ENCODE measurements at places on chromosomes 2 and 18. TPM values are rescaled to one million over a fixed set of nuclear protein-coding genes. Genes with fewer than 3 reads are reported as not detected.

DNA sequence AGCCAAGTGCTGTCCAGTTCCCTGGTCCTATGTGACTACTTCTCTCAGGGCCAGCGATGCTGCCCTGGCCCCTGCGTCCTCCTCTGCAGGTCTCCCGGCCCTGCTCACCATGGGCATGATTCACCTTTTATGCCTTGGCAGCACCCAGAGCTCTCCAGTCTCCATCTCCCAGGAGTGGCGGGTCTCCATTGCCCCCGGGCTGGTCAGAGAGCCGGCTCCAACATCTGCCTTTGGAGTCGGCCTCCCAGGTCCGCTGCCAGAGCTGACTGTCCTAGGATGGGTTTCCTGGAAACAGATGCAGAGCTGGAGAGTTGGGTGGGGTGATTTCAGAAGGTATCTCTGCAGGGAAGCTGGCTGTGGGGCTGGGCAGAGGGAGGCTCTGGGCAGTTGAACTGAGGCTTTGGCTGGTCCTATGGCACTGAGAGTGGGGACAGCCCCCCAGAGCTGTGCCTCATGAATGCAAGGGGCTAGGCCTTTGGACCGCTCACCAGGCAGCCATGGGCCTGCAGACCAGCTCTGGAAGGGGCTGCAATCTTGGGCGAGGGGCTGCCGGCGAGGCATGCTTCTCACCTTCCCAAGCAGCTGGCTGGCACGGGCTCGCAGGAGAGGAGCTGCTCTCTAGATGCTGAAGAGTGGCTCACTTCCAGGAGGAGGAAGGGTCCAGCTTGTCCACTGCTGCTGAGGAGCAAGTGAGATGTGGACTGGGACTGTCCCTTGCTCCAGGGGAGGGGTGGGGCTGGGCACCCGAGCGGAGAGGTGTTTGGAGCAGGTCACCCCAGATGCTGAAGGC, 59.8 kb upstream of the HS6ST1 start:
- DNase-seq: no peak

GRCh38 chr18:24964216-24964615, 387.8 kb downstream of the ZNF521 start:
- no peak for DNase-seq

The MEX3C gene
- 7.1 TPM for polyA plus RNA-seq

GRCh38 chr18:53056064-53056463, 716.1 kb downstream of the DCC start:
- DNase-seq: no peak

- DNase-seq: no peak
These were observed 6.4 kb downstream of the VRK2 start for GRCh38 chr2:58052978-58053377.

The INHA gene
- not detected for polyA plus RNA-seq

GRCh38 chr2:66457545-66457944, 22.6 kb downstream of the MEIS1 start:
- DNase-seq: no peak

DNA sequence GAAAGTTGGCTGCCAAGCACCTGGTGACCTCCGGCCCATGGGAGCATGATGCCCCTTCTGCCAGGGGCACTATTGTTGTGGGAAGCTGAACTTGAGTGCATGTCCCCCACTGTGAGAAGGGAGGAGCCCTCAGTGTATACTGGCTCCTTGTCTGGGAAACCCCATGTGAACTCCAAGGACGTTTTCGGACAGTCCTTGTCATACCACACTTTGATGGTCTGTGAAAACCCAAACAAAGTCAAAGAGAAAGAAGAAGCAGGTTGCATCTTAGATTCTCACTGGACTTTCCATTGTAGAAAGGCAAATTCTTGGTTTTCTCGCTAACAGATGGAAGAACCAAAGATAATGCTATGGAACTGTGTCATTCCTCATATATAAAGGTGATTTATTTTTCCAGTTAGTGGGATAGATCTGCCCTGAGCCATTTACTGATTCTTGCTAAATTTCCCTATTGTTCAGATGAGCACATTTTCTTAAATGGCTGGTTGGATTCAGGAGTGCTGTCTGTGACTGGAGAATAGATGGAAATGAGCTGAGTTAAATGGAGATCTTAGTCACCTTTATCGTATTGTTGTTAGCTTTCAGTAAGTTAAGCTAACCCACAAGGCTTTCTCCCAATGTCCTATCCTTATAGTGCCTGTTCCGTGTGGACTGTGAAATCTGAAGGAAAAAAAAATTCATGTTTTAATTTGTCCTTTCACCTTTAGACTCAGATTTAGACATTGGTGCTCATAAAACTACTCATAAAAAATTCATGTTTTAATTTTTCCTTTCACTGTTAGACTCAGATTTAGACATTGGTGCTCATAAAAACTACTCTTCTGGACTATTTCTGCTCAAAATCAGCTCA, 166.6 kb downstream of the ACTR3 start:
- DNase-seq: peak; percentile 9

DNA sequence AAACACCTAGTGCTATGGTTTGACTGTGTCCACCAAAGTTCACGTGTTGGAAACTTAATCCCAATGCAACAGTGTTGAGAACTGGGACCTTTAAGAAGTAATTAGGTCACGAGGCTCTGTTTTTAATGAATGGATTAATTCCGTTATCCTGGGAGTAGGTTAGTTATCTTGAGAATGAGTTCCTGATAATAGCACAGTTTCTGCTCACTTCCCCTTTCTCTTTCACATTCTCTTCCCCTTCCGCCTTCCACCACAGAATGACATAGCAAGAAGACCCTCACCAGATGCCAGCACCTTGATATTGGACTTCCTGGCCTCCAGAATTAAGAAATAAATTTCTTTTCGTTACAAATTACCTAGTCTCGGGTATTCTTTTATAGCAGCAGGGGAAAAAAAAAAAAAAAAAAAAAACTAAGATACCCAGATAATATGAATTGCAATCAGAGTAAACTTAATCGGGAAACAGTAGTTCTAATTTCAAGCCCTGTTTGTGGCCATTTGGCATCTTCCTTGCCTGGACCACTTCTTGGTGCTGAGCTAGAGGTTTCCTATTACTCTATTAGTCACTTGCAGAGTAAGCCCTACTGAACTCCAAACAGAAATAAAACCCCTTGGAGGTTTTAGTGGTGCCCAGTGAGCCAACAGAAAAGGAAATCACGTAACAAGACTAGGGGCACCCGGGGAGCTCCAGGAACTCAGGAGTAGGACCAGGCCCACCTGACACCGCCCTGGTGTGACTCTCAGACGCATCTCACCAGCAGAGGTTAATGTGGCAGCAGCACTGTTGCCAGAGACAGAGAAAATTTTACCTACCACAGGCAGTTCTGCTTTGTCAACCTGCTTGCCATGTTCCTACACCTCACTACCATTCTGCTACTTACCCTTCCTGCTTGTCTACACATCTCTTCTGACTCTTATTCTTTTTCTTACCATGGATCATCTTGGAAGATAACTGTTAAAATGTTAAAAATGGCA, 147.6 kb upstream of the CAB39 start:
- DNase-seq: no peak

The CDH20 gene
- not detected for polyA plus RNA-seq

The PGAP1 gene
- 2.0 TPM for polyA plus RNA-seq

- DNase-seq: no peak
These were observed 36.6 kb upstream of the BOD1L2 start for GRCh38 chr18:57110290-57110689.

The RBKS gene
- 1.4 TPM for polyA plus RNA-seq

- DNase-seq: no peak
These were observed 12.5 kb downstream of the MRPL35 start for GRCh38 chr2:86211796-86212188.

The ANKRD23 gene
- 2.6 TPM for polyA plus RNA-seq

The ZNF385B gene
- polyA plus RNA-seq: not detected

The EDAR gene
- not detected for polyA plus RNA-seq

DNA sequence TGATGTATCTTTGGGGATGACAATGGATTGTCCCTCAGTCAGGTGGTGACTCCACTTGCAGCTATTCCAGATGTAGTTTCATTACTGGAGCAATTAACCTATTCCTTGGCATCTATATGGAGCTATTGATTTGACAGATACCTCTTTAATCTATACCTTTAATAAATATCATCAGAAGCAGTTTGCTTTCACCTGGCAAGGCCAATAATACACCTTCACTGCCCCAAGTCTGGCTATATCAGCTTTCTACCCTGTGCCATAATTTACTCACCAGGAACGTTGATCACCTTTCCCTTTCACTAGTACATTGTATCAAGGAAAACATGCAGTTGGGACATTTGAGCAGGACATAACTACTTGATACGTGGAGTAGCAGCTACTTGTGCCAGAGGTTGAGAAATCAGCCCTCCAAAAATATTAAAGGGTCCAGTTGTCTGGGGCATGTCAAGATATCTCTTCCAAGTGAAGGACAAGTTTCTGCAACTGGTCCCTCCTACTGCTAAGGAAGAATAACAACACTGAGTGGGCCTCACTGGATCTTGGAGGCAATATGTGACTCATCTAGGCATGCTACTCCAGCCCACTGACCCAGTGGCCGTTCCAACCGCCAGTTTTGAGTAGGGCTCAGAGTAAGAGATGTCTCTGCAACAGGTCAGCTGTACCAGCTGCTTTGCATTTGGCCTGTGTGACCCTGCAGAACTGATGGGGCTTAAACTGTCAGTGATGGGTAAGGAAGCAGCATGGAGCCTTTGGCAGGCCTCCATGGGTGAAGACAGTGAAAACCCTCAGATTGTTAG, 67.0 kb downstream of the PSMG2 start:
- DNase-seq: no peak

DNA sequence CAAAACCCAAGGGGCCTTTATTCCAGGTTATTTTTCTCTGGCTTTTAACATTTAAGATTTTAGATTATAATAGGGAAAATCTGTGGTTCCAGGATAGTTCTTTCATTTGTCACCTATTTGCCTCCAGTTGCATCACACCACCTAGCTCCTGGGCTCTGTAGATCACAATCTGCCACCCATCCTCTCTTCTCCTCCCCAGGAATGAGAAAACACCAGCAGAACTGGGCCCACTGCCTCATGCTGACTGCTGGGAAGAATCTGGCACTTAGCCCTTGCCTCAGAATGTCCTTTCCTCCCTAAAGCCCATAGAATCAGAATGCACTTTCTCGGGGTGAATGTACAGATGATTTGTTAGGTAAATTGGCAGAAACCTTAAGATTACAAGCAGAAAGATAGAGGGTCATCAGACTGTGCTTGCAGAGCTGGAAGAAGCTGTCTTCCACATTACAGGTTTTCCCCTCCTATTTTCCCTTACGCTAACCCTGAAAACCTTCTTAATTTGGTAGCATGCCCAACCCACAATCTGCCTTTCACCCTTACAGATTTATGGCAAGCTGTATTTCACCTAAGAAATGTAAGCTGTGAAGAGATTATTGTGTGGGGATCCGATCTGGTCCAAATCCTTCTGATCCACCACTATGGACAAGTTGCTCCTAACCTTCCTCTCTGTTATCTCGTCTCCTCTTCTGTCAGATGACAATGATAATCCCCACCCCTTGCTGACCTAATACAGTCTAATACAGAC, 72.6 kb downstream of the LRRC30 start:
- DNase-seq: no peak

DNA sequence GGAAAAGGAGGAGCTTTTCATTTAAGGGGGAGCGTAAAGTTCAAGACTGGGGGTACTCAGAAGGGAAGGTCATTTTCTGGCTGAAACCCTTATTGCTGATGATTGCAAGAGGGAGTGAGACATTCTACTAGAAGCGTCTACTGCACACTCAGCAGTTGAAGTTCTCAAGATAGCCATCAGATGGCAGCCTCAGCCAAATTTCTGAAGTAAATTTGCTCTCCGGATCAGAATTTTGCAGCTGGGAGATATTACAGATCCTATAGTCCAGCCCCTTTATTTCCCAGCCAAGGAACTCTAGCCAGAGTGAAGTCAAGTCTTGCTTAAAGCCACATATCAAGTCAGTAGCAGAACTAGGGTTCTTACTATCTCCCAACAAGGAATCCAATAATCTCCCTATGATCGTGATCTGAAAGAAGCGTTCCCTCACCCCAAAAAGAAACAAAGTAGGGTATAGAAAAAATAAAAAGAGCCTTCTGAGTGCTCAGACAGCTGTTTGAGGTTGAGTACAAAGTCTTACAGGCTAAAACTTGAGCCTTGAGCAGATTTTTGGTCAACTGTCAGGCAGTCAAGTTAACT, 24.0 kb downstream of the RAX start:
- DNase-seq: no peak

The RIT2 gene
- not detected for polyA plus RNA-seq

GRCh38 chr2:44135296-44135695, 33.4 kb upstream of the PPM1B start:
- no peak for DNase-seq

The ST8SIA5 gene
- 0.32 TPM for polyA plus RNA-seq

GRCh38 chr2:203756161-203756560, 49.7 kb downstream of the CD28 start:
- DNase-seq: no peak

The ANKRD30BL gene
- polyA plus RNA-seq: 0.29 TPM

DNA sequence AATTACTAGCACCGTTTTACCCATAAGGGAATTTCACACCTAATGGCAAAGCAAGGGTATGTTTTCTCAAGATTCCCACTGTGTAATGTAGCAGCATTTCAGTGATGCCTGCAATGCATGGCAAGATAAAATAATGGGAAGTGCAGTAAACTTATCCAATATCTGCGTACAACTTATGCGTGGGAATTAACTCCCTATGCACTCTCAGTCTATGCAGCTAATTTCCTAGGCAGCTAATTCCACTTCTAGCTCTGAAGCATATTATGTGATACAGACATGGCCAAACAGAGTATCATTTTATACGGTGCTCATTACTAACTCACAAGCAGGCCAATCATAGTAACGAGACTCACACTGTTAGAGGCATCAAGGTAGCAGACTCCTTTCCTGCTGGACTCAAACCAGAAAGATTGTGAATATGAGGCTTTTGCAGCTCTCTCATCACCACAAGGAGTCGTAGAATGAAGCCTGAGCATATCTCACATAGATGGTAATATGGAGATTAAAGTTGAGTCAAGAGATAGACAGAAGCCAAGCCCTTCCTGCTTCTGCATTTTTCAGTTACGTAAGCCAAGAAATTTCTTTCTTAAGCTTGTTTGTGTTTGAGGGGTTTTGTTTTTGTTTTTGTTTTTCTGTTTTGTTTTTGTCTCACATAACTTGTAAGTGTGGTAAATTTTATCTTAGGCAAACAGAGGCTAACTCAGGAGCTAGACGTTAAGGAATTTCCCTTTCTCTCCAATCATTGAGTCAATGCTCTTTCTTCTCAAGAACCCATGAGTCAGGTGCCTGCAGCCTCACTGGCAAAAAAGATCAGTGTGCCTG, 34.8 kb upstream of the ITGAV start:
- DNase-seq: no peak

DNA sequence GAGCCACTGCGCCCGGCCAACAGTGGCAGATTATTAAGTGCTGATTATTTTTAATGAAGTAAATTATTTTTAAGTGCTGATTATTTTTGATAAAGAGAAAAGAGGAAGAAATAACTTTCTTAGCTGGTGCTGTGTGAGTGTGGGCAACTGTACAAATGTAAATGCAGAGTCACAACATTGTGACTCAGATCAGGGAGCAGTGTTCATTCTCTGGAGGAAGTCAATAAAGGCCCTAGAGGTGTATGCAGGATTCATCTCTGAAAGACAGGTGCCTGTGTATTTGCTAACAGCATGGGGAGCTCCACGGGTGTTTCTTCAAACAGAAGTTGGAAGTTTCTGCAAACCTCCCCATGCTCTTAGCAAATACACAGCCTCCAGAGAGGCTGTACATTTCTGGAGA, 6.2 kb downstream of the KRTCAP3 start:
- DNase-seq: no peak

GRCh38 chr2:204791230-204791629, 246.0 kb downstream of the PARD3B start:
- DNase-seq: no peak

The CDH2 gene
- polyA plus RNA-seq: 0.09 TPM

The RNF125 gene
- polyA plus RNA-seq: 2.8 TPM

The LYPD6 gene
- not detected for polyA plus RNA-seq

Measured in GM12878 (cell line).